Amniotic stem cell (primary cell): ENCODE measurements at places on chromosomes 2 and 18.

DNA sequence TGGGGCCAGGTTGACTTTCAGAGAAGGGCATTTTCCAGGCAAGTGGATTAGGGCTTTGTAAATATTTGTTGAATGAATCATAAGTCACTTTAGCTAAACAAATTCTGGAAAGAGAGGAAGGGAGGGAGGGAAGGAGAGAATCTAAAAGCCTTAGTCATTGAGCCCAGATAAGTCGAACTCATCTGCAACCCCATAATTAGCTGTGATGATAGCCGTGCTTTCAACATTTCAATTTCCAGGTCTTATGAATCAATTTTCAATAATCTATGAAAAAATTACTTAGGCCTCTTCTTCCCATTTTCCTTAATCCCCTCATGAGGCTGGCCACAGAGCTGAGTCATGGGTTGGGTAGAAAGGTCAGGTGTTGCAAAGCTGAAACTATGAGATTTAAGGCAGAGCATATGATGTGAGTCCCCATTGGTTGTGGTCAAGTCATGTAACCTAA, 111.9 kb upstream of the MAPRE2 start:
- peak; percentile 20 for DNase-seq

DNA sequence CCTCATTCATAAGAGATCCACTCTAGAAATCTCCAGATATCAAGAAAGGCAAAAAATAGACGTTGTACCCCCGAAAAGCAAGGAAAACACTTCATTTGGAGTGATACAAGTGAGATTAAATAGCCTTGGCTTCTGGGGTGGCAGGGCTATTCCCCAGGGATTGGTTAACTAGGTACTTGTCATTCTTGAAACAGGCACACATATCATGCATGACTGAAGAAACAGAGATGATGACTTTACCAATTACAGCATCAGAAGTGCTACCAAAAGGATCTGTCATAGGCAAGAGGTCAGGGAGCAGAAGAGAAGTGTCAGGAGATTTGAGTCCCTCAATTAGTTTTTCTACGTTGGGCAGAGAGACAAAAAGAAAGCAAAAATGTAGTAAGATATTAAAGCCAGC, 45.2 kb upstream of the NFU1 start:
- no peak for DNase-seq

DNA sequence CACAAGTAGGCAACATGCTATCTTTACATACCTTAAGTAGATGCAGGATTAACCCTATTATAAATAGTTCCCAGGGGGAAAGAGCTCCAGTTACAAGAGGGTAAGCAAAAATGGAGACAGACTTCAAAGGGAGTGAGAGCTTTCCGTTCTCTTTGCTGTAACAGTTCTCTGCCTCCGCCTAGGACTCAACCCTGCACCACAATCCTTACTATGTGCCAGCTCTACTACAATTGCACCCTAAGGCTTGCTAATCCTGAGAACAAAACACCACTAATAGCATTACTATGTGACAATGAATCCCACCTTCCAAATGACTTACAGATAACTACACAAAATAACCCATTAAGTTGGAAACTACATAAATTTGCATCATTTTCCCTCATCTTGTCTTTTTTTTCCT, 7.7 kb downstream of the ZBTB14 start:
- DNase-seq = no peak

DNA sequence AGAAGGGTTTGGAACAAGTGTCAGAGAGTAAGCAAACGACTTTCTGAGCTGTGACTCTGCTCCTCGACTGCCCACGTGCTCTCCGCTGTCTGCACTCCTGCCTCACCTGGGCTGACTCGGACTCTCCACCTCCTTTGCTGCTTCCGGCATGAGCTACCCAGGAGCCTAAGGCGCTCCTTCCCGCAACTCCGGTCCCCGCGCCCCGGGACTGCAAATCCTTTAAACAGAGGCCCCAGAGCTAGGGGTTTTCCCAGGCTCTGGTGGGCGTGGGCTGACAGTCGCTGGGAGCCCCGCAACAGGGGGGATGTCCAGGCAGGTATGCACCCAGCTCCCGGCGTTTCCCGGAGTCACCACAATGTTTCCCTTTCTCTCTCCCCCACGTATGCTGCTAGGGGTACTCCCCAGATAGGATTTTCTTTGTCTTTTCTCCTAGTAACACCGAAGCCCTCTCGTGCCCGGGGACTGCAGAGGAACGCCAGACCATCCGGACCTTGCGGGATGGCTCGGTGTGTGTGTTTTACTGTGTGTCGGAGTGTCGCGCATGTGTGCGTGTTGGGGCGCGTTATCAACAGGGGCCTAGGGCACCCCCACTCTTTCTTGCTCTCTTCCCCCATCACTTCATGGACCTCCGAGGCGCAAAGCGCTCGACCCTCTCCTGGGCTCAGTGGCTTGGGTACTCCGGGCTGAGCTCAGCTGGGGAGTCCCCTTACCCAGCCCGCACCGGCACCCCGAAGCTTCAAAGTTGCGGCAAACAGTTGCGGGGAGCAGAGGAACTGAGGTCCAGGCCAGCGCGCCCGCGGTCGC, 691 bp upstream of the THSD7B start:
- no peak for DNase-seq

DNA sequence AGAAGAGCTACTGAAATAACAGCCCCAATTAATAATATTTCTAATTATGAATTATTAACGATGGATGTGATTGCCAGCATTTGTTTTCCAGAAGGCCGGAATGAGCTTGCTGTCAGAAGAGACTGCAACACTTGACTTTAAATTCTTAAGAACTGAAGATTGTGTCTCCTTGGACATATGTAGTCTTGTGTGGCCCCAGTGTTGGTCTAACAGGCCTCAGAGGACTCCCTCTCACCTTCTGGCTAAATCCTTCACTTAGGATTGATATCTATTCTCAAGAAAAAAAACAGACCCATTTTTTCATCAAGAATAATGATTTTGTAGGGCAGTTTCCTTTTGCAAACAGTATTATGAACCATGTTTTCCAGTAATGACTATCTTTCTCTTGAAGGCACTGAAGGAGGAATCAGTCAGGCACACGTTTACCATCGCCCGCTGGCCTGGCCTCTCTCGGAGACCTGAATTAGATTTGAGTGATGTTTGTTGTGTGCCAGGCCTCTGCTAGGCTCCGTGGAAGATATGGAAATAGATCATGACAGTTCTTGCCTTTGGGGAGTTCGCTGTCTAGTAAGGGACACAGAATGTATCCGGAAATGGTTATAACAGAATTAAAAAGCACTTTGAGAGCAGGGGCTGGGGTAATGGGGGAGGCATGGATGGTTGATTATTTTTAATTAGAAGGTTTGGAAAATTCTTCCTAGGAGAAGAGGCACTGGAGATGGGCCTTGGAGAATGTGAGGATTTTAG, 258.0 kb downstream of the MYCN start:
- DNase-seq = no peak

GRCh38 chr18:63311118-63312018, 8.2 kb downstream of the BCL2 start:
- DNase-seq = no peak
